ENCODE measurements at places on chromosomes 4 and X. TPM values are rescaled to one million over a fixed set of nuclear protein-coding genes. Genes with fewer than 3 reads are reported as not detected.
A peak's percentile ranks its signal among the peaks of the same experiment; 100 is the strongest.

GRCh38 chrX:13965531-13965930, 64.2 kb downstream of the GEMIN8 start:
- no peak for DNase-seq

DNA sequence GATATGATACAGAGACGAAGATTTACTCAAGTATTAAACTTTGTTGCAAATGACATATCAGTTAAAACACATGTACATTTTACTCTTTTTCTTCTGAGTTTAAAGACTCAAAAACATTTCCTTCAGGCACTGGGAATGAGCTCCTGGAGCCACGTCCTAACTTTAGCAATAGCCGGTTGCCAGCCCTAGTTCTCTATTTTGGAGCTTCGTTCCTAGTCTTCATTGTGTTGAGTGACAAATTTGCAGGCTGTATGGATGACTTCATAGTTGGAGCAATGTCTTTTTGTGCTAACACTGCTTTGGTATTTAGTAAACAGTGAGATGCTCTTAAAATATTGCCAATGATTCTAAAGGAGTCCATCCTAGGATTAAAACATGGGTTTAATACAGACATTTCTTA, 190.9 kb downstream of the FAT4 start:
- DNase-seq, result no peak

The SMC1A gene
- total RNA-seq, result 19.9 TPM

The YTHDC1 gene
- 34.7 TPM for total RNA-seq

The GPRIN3 gene
- total RNA-seq, result 22.9 TPM

The ESX1 gene
- not detected for total RNA-seq

DNA sequence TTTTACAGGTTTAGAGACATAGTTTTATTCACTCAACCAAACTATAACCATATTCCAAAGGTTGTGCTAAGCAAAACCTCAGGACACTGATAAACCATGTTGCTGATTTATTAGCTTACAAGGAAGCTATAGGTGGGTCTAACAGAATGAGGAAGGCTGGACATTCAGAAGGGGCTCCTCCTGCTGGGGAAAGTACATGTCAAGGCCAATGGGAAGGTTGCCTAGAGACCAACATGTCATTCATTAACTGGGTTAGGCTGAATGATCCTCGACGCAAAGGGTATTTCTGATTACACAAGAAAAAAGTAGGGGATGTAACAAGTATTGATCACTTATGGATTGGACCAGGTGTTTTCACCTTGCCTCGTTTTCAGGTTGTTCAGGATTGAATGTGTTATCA, 30.3 kb downstream of the SLC10A6 start:
- no peak for DNase-seq

DNA sequence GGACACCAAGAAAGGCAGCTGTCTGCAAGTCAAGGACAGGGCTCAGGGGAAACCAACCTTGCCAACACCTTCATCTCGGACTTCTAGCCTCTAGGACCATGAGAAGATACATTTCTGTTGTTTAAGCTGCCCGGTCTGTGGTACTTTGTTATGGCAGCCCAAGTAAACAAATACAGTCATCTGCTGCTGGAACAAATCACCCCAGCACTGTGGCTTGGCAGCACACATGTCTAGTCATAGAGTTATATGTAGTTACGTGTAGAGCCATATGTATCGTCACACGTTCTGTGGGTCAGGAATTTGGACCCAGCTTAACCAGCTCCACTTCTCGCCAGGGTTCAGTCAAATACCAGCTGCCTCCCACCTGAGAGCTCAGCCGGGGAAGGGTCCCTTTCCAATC, 2.5 kb downstream of the HTT-AS start:
- no peak for DNase-seq

- peak; percentile 9 for DNase-seq
Measured at GRCh38 chrX:138775517-138775916, 64.0 kb upstream of the FGF13 start.

DNA sequence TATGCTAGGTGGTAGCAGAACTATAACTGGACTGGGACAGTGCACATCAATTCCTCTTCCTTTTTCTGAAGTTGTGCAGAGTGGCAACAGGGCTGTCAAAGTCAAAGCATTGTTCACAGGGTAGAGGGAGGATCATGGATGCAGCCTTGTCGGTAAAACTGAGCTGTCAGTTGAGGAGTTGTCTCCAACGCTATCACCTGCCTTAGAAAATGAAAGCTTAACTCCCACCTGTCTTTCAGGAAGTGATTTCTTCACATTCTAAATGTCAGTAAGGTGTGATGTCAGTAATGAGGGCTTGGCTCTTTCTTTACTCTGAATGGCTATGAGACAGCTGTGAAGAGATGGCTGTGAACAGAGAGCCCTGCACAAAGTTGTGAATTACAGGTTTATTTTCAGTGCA, 66.4 kb upstream of the BANK1 start:
- DNase-seq, result no peak

- peak; percentile 34 for DNase-seq
Measured at GRCh38 chrX:96924581-96924980, 40.9 kb downstream of the RPA4 start.

DNA sequence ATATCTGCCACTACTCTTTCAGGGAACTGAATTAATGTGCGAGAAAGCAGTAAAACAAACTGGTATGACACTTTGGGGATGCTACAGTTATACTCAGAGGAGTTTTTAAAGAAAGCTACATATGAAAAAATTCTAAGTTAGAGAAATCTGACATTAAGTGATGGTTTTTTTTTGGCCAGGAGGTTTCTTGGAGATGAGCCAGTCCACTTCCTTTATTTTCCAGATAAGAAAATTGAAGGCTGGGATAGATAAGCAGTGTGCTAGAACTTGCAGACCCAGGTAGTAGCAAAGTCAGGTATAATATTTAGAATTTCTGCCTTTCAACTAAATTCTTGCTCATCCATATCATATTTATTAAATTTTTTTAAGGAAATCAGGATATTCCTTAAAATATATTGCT, 106.8 kb downstream of the FAT4 start:
- DNase-seq, result no peak

DNA sequence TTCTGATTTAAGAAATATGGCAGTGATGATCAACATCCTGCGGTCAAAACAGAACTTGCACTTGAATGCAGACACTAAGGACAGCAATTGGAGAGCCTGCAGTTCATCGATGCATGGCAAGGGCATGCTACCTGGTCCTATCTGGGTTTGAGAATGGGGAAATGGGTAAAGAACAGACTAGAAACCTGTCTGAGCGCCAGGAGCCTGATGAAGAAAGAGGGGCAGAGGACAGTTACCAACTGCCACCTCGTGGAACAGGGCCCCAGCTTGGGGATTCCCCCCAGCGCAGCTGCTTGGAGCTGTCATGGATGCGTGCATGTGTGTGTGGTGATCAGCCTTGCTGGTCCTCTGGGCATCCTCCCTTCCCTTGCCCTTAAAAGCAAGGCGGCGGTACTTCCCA, 30.2 kb upstream of the NKRF start:
- DNase-seq, result no peak

The MTNR1A gene
- total RNA-seq, result not detected

DNA sequence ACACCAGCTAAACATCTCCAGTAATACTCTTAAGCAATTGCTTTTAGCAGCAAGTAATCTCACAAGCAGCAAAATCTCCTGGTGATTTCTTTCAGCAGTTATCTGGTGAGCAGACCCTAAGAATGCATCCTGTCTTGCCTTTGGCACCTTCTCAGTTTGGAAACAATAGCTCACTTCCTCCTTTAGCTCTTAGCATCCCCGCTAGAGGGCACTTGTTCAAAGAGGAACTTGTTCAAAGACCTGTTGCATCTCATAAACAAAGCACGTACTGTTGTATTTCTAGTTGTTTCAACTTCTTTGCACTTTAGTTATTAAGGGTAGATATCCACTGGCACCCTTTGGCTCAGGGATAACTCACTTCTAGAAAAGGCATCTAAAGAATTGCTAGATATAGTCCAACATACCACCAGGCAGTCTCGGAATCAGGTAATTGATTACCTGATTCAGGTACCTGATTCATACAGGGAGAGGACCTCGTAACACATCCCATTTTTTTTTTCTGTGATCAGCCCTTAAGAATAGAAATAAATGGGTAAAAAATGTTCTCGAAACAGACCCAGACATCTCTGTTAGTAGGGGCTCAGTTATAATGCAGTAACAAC, 81.9 kb upstream of the QRFPR start:
- peak; percentile 45 for DNase-seq

The MAD2L1 gene
- 6.2 TPM for total RNA-seq

- no peak for DNase-seq
Measured at GRCh38 chr4:8331575-8331955, 62.0 kb downstream of the HTRA3 start.

The ENPEP gene
- total RNA-seq, result 0.99 TPM

DNA sequence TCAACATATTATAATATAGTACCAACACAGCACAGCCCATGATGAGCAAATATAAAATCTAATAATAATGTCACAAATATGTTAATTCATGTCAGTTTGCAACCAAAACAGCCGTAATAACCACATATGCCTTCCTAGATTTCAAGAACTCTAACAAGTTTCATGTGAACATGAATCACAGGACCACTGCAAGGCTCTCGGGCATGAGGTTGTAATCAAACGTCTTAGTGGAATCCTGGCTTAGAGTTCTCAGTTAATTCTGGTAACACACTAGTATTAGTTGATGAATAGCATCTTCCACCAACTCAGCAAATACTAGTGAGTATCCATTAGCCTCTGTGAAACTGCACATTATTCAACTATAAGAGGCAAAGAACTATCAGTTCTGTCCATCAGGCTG, 379.3 kb upstream of the TENM3 start:
- DNase-seq, result no peak

GRCh38 chr4:175066923-175067627, 148.9 kb downstream of the ADAM29 start:
- no peak for DNase-seq

DNA sequence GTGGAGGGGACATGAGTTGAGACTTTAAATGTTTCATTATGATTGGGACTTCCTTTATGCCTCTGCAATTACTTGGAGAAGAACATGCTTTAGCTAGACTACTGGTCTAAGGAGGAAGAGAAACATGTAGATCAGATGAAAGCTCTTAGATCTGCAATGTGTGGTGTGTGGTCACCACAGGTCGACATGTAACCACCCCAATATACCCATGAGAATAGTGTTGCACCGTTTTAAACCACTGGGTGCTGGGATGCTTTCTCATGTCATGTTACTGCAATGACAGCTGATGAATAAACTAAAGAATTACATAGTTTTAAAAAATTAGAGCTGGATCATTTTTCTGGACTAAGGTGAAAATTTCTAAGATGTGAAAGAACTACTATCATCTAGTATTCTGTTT, 1039.7 kb downstream of the RAPGEF2 start:
- no peak for DNase-seq

The CENPC gene
- total RNA-seq, result 10.2 TPM

DNA sequence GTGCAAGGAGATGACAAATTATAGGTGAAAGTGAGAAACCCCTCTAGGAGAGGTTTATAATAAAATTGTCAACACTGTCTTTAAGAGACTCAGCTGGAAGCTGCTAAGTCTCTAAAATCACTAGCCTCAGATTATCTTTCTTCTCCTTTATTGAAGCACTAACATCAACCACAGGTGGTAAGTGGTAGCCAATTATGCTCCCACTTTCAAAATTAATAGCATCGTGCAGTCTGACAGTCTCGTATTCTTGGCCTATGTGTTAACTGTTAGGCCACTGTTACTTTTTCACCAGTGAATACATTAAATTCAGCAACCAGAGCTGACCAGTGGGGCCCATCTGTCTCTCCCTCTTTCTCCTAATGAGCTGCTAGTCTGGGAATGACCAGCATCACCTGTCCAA, 674.1 kb downstream of the RAPGEF2 start:
- DNase-seq, result no peak

GRCh38 chr4:53479736-53480525, 102.5 kb downstream of the FIP1L1 start:
- no peak for DNase-seq

DNA sequence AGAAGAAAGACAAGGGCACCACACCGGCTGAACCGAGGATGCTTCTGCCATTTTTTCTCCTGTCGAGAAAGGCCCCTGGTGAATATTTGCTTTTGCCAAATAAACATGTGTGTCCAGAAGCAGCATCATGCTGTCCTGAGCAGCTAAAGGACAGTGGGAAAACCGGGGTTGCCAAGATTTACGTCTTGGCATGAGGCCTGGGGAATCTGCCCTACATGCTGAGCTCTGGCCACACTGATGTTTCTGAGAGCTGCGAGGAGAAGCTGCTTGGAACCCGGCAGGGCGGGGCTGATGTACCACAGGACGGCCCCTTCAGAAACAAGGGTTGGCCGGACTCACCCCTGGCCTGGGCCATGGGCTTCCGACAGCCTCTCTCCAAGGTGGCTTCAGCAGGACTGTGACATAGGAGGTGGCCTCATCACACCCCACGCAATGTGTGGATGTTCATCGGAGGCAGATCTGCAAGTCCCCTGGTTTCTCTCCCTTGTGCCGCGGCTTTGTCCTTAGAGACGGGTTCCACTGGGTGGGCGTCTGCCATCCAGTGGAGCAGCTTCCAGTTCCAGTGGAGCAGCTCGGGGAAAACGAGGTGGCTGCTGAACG, 42.2 kb upstream of the SORCS2 start:
- DNase-seq, result no peak

- DNase-seq, result no peak
Measured at GRCh38 chr4:136749989-136750388, 782.3 kb downstream of the PCDH18 start.

- DNase-seq, result no peak
Measured at GRCh38 chr4:147101678-147102077, 156.0 kb upstream of the TTC29 start.

- DNase-seq, result no peak
Measured at GRCh38 chrX:53263597-53264094, 17.7 kb downstream of the IQSEC2 start.

GRCh38 chr4:119020158-119020557, 115.5 kb upstream of the MYOZ2 start:
- DNase-seq, result no peak

- DNase-seq, result no peak
Measured at GRCh38 chrX:41518841-41519220, 71.7 kb downstream of the NYX start.

- DNase-seq, result no peak
Measured at GRCh38 chr4:115228851-115229250, 115.4 kb upstream of the NDST4 start.

The ATP2B3 gene
- total RNA-seq, result not detected

The PNMA5 gene
- not detected for total RNA-seq

DNA sequence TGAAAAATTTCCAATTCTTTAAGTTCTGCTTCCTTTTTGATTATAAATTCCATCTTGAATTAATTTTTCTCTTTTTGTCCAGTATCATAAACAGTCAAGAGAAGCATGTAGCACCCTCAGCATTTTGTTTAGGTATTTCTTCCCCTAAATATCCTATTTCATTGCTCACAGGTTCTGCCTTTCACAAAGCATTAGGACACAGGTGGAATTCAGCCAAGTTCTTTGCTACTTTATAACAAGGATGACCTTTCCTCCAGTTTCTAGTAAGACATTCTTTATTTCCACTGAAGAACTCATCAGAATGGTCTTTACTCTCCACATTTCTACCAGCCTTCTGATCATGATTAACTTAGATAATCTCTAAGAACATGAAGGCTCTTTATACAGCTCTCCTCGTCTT, 7.4 kb downstream of the SLC9B1 start:
- no peak for DNase-seq

The SULT1B1 gene
- total RNA-seq, result 0.24 TPM

Measured in glomerular endothelial cell (primary cell).